ENCODE measurements at places on chromosomes 3 and 15.

- peak; percentile 19 for DNase-seq
These were observed at the start of gene SNX4 for GRCh38 chr3:125519678-125520562. TSS of gene SNX4 (minus strand) at chr3:125520202. CDS start at chr3:125520172, 30 bp downstream.

- no peak for DNase-seq
These were observed 7.7 kb downstream of the IGDCC4 start for GRCh38 chr15:65414841-65415621.

- DNase-seq = no peak
These were observed 152.7 kb downstream of the NFKBIZ start for GRCh38 chr3:102002056-102002455.

DNA sequence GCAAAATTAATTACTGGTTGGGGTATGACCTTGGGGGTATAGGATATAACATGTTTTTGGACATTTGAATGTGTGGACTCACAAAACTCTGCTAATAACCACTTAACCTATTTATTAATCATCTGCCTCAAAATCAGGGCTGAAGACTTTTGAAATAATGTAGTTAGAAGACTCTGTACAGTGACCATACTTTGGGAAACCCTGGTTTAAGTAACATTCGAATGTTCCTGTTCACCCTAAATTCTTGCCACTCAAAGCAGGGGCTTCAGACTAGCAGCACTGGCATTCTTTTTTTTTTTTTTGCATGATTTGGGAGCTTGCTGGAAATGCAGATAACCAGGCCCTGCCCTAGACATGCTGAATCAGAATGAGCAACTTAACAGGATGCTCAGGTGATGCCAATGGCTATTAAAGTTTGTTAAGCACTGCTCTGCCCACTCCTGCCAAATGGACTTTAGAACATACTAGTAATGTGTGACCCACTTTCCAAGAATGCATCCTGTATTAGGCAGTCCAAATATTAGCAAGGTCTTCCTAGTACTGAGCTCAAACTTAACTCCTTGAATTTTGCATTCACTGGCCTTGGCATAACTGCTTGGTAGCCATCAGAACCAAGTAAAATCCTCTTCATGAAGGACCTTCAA is 12.7 kb upstream of the ST3GAL6 start:
- no peak for DNase-seq

GRCh38 chr15:98745650-98746374 is 97.5 kb downstream of the IGF1R start:
- no peak for DNase-seq
